ENCODE measurements at places on chromosomes 11 and 22.
A peak's percentile ranks its signal among the peaks of the same experiment; 100 is the strongest.

DNA sequence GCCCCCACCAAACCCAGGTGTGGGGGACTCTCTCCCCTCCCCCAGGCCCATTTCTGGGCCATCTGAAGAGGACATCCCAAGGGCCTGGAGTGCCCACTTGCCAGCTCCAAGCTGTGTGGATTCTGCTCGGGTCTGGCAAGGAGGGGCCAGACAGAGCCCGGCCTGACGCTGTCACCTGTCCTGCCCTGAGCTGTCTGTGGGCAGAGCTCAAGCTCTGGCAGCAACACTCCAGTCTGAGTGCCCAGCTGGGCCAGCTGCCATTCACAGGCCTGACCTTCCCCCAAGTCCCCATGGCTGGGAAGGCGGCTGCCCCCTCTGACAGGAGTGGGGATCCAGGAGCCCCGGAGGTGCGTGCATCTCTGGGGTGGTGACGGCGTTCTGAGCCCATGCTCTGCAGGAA lies 6.2 kb upstream of the PIM3 start:
- DNase-seq = no peak

GRCh38 chr22:25849522-25849921 lies 107.5 kb downstream of the MYO18B start:
- no peak for DNase-seq

- DNase-seq = peak; percentile 21
These were observed 44.0 kb upstream of the OPCML start for GRCh38 chr11:133576351-133576750.

GRCh38 chr11:762421-763072 lies 14.7 kb downstream of the GATD1 start:
- DNase-seq = no peak

- no peak for DNase-seq
These were observed 168.5 kb downstream of the ARHGAP42 start for GRCh38 chr11:100855466-100856067.

DNA sequence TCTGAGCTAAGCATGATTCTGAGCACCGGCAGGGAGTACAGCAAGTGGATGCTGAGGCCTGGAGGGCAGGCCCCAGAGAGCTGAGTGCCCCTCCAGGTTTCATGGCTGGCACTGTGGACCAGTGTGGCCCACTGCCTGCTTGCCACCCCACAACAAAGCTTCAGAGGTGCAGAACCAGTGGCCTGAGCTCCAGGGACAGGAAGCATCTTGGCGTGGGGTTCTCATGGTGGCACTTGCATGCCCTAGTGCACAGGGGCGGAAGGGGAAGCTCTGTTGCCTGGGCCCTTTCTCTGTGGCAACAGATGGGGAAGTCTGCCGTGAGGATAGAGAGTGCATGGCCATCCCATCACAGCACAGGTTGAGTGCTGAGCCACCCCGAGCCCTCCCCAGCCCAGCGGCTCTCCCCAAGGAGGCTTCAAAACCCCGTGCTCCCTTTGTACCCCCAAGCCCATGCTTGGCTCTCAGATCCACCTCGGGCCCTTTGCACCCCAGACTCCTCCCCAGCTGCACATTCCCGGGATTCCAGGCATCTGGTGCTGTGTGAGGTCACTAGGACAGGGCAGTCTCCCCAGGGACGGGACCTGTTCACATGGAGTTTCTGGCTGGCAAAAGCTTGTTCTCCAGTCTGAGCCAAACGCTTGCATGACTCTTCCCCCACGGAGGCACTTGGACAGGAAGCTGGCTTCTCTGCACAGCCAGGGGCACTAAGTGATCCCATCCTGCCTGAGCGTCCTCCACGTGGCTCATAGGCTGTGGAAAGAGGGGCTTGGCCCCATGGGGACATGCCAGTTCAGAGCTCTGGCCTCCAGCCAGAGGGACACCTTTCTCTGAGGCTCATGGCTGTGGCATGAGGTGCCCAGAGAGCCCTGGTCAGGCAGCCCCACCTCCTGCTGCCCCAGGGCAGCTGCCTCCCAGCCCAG lies 4.2 kb downstream of the SLC25A1 start:
- peak; percentile 36 for DNase-seq

DNA sequence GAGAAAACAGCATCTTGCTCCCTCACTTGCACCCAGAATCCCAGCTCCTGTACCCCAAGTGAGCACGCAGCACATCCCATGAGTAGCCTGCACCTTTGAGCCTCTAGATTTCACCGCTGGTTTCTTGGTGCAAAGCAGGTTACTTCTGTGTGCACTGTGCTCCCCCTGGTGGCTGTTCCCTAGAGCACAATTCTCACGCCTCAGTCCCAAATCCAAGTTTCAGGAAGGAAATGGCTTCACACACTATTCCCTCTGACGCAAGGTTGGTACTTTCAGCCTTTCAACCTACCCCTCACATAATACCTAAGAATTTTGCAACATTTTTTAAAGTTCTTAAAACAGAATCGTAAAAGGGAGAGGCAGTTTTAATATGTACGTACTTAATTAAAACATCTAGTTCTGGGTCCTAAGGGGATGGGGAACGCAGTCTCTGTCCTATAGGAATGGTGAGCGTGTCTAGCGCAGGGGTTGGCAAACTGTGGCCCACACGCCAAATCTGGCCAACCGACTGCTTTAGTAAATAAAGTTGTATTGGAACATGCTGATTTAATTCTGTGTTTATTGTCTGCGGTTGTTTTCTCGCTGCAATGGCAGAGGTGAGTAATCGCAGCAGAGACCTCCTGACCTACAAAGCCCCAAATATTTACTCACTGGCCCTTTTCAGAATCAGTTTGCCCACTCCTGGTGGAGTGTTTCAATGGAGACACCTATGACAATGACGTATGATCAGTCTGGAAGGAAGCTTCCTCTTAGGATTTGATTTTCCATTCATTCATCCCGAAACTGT lies 27.5 kb downstream of the DHCR7 start:
- DNase-seq = peak; percentile 57

- DNase-seq = peak; percentile 24
These were observed 27.1 kb upstream of the TMA7B start for GRCh38 chr22:39932918-39933649.

DNA sequence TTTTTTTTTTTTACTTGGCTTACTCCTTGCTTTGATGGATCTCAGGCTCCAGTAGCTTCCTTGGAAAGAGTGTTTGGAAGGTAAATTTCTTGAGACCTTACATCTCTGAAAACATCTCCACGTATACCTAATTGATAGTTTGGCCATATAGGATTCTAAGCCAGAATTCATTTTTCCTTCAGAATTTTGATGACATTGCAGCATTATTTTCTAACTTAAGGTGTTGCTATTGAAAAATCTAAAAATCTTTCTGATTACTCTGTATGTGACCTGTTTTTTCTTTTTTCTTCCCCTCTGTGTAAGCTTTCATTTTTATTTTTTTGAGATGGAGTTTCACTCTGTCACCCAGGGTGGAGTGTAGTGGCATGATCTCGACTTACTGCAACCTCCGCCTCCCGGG lies 23.1 kb upstream of the SPTBN2 start:
- DNase-seq = no peak

DNA sequence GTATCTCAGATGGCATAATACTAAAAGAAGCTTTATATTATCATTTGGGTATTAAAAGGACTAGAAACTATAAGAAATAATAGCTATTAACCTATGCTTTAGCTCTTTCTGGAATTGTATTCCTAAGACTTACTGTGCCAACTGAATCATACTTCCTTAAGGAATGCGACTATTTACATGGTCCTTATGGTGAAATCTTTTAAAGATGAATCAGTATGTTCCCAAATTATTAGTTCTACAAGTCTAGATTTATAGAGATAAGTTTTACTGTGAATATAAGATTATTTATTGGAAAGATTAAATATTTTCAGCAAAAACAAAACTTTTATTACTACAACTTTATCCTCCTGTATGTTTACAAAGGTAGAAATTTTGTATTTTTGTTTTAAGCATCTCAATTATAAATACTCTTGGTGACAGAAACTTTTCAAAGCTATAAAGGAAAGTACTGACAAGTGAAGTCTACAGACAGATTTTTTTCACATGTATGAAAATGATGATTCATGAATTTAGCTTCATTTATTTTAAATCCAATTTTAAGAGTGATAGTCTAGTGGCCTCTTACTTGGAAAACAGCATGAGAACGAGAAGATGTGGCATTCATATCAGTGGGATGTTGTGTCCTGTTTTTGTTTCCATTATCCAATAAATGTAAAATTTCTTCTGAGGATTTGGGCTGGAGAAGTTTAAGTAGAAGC lies 17.8 kb downstream of the KIF18A start:
- DNase-seq = no peak

DNA sequence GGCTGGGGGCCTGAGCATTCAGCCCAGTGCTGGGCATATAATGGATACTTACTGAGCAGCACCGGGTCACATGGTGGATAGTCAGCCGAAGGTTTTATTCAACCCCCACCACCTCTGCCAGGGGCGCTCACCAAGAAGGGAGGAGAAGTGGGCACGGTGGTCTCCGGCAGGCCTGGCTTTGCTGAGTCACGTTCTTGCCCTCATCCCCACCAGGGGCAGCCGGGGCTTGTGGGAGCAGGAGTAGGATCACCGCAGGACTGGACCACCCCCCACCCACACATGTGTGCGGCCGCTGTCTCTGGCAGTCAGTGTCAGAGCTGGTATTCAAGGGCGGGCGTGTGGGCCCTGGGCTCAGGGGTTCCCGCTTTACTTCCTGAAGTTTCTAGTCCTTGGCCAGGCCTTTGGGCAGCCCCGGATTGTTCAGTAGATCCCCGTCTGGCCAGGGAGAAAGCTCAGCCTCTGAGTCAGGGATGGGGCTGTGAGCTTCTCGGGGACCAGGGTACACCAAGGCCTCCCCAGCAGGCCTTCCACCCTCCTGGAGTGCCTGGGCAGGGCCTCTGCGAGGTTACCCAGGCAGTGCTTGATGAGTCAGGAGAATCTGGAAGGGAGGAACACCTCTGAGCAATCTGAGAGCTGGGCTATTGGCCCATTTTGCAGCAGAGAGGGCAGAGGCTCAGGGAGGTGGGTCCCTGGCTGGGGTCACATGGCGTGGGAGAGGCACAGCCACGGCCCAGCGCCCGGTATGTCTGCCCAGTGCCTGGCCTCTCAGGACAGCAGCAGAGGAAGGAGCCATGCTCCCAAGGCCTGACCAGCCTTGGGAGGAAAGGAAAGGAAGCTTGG lies 60.6 kb downstream of the RTL6 start:
- no peak for DNase-seq

DNA sequence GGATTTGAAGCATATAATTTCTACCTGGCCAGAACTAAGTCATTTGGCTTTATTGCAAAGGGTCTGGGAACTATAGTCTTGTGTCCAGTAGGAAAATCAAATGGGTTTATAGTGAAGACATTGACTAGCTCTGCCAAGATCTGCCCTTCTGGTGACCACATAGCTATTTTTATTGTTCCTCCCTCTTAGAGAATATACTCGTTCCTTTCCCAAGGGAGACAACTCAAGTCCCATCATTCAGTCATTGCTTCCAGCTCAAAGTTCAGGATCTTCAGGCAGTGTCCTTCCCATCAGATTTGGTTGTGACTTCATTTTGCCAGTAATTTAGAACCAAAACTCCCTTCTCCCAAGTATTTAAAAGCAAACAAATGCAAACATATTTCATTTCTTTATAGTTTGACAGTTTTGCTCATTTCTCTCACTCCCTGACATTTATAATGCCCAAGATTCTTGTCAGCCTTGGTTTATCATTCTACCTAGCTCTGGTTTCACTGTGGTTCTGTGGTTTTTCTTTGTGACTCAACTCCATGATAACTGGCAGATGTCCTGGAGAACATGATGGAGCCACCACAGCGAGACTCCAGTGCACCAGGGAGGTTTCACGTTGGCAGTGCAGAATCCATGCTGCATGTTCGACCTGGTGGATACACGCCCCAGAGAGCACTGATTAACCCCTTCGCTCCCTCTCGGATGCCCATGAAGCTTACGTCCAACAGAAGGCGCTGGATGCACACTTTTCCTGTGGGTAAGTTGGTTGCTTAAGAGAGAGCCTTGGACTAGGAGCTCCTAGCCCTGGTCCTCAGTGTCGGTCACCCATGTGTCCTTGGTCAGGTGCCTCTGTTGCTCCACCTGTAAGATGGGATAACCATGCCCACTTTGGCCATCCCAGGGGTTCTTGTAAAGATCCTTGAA lies 64.9 kb downstream of the DEPDC5 start:
- no peak for DNase-seq

- DNase-seq = no peak
These were observed 17.5 kb upstream of the CD3E start for GRCh38 chr11:118287006-118287405.

GRCh38 chr22:43698403-43698802 lies 113.7 kb downstream of the EFCAB6 start:
- DNase-seq = no peak

GRCh38 chr11:60265373-60266214 lies 14.9 kb upstream of the MS4A4A start:
- peak; percentile 32 for DNase-seq
